ENCODE measurements at places on chromosomes 4 and X.

DNA sequence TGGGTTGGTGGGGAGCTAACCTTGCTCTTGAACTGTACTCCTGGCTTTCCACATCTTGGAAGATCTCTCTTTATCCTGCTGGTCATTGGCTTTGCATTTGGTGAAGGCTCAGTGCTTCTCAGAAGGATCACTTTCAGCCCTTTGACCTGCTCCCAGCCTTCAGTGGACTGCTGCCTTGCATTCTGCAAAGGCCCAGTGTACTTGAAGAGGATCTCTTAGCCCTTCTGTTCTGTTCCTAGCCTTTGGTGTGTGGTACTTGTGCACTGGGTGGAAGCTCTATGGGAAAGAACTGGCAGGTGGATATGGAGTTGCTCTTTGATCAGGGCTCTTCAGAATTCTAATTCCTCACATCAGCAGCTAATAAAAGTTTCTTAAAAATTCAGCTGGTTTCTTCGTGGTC is 46.5 kb downstream of the FGF2 start:
- no peak for DNase-seq

DNA sequence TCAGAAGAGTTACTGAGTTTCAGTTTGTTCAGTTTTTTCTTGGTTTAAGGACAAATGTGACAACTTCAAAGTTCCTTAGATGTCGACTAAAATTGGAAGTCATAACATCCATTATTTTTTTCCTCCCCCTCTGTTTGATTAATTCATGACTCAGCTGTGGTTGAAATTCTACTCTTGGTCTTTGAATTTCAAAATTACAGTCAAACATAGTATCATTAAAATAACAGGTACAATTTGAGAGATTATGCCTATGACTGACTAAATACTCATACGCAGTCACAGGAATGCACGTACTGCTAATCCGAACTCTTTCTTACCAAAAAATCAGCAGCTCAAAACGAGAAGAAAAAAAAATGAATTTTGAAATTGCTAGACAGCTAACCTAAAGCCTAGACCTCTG is 1434.8 kb downstream of the RAPGEF2 start:
- no peak for DNase-seq

DNA sequence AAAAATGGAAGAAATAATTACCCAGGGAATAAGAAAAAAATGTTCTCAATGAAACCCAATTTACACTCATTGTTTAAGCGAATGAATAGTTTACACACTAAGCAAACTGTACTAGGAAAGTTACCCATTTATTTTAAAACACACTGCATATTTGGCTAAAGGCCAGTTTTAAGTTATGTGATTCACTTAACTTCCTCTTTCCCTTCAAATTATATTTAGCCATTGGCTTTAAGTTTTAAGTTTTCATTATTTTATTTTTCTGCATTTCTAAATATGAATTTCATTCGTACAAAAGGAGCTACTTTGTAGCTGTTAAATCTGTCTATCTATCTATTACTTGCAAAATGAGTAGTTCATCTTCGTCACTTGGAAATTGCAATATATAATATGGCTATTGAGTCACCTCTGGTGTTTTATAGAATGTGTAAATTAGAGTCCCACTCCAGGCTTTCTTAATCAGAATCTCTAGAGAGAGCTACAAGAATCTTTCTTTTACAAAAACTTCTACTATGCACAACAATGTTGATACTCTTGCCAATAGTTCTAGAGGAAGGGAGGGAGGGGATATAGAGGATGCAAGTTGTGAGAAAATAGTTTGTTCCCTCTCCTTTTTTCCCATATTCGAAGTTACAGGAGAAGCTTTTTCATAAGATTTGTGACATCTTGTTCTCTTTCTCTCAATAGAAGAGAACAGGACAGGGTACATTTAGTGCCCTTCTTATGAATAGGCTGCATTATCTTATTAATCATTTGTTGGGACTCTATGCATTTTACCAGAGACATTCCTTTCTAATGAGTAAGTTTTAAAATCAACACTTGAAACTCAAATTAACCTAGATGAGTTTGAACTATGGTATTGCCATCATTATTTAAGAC is 41.8 kb downstream of the SULT1B1 start:
- DNase-seq, result no peak

DNA sequence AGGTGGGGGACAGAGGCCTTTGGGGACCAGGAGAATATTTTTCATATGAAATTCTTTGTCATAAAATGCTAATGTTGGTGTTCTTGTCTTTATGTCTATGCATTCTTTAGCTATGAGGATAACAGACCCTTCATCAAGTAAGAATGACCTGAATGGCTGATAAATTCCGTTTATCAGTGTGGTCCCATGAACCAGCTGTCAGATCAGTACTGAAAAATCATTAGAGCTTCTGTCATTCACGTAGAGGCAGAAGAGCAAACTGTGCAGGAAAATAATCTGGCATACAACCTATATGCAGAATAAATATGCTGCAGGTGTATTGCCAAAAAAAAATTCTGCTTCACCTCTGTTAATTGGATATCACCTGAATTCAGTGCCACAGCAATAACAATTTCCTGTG is 828.6 kb downstream of the ADGRL3 start:
- DNase-seq, result no peak

- no peak for DNase-seq
These were observed 12.5 kb downstream of the ARX start for GRCh38 chrX:25003066-25003849.

DNA sequence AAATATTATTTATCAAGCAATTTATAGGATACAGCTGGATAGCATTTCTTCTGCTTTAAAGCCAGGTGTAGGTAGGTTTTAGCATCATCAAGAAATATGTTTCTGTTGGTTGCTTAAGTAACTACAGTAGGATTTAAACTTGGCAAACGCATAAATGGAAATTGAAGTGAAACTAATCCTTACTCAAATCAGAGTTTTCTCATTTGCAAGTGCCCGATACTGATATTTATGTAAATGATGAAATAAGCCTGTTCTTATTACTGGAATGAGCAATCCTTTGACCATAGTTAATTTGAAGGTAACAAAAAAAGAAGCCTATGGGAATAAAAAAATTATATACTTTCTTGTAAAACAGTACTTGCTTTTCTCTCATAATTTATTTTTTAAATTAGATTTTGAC is 23.2 kb upstream of the PIGA start:
- DNase-seq, result no peak

DNA sequence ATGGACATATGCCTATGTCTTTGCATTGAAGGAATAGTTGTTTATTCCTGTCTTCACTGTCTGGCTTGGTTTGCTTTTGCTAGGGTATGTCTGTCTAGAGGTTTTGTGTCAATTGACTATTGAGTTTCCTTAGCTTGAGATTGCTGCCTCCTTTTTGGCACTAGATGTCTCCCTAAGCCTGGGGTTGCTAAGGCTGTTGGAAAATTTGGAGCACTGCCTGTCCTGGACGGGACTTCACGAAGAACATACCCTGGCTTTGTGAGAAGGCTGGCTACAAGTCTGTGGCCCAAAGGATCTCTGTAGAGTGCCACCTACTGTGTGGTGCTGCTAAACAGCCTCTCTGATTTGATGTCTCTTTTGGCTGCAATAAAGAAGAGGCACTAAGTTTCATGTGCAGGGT is 183.8 kb upstream of the NUDT10 start:
- peak; percentile 14 for DNase-seq

Measured in endothelial cell (in vitro differentiated cells).